Head of caudate nucleus (tissue), 42 donors: ENCODE measurements at places on chromosomes 7 and 10.

- no peak for DNase-seq
These were observed 866.3 kb downstream of the ANKRD7 start for GRCh38 chr7:119090851-119091250.

DNA sequence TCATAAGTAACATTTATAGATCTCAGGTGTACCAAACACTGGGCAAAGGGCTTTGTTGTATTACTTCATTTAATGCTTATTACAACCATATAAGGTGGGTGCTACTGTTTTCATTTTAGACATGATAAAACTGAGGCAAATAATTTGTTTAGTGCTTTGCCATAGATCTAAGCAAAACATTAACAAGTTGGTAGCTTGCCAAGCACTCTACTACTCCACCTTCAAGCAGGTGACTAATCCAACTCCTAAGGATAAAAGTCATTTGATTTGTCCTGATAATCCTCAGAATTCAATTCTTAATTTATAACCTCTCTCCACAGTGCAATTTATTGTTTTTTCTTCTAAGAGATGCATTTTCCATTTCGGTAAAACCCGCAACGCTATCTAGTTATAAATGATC is 646.4 kb downstream of the GRM8 start:
- DNase-seq, result no peak

DNA sequence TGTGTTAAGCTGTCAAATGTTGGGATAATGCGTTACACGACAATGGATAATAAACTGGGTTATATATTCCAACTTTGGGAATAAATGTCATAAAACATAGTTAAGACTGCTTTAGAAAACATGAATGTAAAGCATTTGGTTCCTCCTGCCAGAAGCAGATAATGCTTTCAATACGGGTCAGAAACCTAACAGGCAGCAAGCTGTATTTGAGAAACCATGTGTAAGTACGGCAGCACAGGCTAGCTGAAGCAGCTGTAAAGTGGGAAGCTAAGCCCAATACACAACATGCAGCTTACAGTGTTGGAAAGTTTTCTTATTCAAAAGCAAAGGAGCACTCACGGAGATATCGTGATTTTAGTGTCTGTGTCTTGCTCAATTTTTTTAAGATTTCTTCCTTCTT is 46.5 kb downstream of the MALSU1 start:
- no peak for DNase-seq

GRCh38 chr7:42236976-42237810 is at the start of gene GLI3:
Gene GLI3 (minus strand): TSS chr7:42237209. CDS start chr7:42223253, 13,956 bp downstream.
- DNase-seq, result peak; percentile 44

GRCh38 chr10:19762026-19762425 is 54.2 kb upstream of the PLXDC2 start:
- DNase-seq, result no peak

GRCh38 chr7:44366986-44367385 is 41.6 kb upstream of the CAMK2B start:
- DNase-seq, result no peak

DNA sequence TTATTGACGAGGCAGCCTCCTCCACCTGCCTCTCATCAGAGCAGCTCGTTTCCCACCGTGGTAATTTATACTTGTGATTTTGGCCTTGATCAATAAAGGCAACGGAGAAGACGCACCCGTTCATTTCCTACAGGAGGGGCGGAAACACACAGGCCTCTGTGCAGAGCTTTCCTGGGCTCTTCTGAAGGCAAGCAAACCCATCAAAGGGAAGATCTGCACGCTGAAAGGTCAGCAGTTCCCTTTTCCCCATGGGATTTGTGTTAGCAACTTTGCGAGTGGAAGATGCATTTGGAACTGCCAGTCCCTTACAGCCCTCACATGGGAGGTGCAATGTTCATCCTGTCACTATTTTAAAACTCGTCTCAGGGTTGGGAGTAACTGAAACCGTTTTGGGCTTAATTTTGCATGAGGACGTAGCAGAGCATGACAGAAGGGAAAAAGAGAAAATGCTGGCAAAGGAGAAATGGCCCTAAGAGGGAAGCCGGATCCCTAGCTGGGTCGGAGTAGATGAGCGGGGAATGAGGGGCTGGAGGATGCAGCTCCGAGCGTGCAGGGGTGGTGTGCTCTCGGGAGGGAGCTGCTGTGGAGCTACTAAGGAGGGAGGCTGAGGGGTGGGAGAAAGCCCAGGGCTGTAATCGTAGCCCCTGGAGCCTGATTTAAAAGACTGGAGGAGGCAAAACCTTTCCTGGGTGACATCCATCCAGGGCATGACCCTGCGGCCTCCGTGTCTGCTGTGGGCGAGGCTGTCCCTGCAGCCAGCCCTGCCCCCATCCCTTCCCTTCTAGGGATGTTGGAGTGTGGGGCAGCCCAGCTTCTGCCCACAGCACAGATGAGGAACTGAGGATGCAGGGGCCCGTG is 111.1 kb upstream of the FAM20C start:
- DNase-seq, result no peak

DNA sequence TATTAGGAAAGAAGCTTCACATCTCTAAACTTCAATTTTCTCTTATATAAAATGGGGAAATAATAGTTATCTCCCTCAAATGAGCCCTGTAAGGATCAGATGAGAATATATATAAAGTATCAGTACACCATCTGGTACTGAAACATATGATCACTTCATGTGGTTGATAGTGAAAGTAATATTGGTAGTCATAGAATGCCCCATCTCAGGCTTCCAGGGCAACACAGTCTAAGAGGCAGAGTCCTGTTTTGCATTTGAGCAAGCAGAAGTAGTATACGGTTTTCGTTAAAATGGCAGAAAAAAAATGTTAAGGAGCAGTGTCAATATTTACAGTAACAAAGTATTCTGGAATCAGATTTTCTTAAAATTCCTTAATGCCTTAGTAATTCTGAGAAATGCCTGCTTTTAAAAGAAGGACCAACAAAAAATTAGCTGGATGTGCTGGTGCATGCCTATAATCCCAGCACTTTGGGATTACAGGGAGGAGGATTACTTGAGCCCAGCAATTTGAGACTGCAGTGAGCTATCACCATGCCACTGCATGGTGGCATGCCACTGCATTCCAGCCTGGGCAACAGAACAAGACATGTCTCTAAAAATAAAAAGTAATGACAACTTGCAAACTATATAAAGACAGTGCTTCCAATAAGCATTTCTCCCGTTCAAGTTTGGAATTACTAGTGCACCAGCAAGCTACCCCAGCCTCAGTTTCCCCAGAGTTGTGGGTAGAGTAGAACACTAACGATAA is 19.8 kb downstream of the KBTBD2 start:
- no peak for DNase-seq

GRCh38 chr10:1377740-1378397 is 321.7 kb downstream of the WDR37 start:
- no peak for DNase-seq

- DNase-seq, result no peak
These were observed 21.8 kb downstream of the AKR1E2 start for GRCh38 chr10:4847561-4848355.

DNA sequence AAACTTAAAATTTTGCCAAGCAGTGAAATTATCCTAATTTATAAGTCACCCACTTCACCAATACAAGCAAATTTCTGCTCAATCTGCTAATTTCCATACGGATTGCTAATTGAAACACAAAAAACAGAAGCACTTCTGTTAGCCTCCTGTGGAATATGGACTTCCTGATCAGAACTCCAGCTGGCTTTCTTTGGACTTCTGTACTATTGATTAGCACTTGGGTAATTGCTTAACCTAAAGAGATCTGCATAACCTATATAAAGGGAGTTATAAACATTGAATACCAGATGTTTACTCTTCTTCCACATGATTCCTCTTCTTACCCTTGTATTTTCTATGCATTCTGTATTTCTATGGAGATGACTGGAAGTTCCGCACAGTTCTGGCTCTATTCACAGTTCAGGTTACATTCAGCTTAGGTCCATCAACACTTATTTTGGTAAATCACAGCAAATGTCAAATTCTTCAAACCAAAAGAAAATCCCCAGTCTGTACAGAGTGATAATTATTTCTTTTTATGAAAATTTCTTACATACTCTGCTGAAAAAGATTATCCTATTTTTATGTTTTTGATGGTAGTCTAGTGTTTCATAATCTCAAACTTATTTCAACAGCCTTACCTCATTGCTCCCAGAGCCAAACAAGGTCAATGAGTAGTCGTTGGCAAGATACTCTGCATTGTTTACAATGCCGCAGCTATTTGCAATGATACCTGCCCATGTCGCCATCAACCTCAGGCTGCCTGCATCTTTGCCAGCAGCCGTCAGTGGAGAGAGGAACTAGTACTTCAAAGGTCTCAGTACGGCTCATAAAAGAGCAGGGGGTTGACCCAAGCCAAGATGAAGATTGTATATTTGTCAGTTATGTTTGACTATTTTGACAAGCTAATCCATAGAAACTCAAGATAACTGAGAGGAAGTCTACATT is 225.6 kb downstream of the AHR start:
- DNase-seq, result no peak

DNA sequence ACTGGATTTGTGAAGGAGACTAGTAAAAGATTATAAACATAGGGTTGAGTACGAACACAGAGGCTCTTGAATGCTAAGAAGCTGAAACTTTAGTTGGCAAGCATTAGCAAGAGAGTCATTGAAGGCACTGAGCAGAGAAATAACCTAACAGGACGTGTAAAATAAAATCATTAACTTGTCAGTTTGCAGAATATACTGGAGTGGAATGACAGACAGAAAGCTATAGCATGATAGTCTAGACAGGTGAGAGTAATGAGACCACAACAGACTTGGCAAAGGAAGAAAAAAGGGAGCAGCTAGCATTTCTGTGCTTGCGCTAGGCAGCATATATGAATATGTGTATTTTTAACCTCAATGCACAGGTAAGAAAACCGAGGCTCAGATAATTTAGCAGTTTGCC is 30.8 kb downstream of the MINDY3 start:
- no peak for DNase-seq

DNA sequence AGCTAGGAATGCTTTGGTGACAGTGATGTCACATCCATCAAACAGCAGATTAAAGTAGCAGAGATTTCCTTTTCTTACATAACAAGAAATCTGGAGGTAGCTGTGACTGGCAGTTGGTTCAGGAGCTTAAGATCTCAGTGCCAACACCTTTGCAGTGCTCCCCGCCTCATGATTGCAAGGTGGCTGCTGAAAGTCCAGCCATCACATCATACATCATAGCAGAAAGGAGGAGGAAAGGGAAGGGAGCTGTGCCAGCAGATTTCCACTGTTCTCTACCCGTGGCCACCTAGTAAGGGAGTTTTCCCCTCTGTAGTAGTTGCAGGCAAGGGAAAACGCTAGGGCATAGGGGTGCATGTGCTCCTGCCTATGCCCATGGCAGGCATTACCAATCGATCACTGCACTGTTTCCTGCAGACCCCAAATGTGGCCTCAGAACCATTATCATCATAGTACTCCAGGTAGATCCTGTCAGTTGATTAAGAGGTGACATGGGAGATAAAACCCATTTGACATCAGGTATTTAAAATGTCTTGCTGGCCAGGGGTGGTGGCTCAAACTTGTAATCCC is 57.9 kb upstream of the GTF2IRD1 start:
- no peak for DNase-seq

GRCh38 chr7:101815826-101816594 is 1.4 kb upstream of the CUX1 start:
- DNase-seq, result peak; percentile 66

GRCh38 chr7:127903892-127904669 is 127.2 kb downstream of the LRRC4 start:
- DNase-seq, result no peak

- DNase-seq, result no peak
These were observed 15.1 kb upstream of the SLC16A12 start for GRCh38 chr10:89550509-89550908.

GRCh38 chr10:118980135-118980865 is 49.2 kb upstream of the NANOS1 start:
- DNase-seq, result no peak

DNA sequence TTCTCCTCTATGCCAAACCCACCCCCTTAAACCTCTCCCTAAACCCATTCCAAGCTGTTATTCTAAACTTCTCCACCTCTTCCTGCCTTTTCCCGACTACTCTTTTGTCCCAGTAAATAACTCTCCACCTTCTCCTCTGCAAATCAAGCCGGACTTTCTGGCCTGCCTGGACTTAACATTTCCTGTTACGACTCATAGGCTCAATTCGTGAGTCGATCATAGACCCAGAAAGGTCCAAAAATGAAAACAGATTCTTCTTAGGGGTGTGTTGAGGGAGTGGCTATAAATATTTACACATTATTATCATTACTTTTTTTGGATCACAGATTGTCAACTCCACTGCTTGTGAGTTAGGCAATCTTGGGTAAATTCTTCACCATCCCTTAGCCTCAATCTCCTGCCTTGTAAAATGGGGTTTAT is 59.0 kb upstream of the HABP2 start:
- no peak for DNase-seq

- DNase-seq, result no peak
These were observed 1080.4 kb downstream of the CNTNAP2 start for GRCh38 chr7:147197006-147197405.

GRCh38 chr7:37151741-37152413 is 296.8 kb downstream of the ELMO1 start:
- no peak for DNase-seq

DNA sequence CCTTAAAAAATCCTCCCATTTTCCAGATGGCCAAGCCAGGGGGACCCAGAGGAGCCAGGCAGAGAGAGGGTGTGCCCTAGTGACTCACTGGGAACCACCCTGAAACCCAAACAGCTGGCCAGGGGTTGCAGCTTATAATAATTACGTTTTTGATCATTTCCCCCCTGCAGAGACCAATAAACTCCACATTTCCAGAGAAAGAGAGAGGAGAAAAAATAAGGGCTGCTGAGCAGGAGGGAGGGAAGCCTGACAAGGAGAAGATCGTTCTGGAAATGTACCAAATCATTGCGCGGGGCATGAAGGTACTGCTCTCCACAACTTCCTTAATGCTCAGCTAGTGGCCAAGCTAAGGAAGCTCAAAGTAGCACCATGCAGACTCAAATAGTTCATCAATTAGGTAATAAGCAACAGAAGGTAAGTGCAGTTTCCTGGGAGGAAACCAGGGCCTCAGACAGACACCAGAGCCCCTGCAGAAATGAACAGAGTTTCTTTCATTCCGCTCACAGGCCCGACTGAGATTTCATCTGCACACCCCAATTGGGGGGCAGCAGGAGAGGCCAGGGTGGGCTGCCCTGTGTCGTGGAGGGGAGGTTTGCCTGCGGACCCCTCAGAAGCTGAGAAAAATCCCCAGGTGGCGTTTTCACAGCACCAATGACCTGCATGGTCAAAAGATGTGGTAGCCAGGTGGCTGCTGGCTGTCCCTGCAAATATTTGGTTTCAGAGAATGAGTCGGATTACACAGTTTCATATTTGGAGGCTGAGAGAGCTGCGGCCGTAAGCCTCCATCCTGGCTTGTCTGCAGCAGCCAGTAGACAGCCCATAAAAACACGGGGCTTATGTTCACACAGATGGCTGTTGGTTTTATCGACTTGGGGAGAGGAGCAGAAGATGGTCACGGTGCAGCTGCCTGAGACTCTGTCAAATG is 153.2 kb upstream of the LYZL2 start:
- no peak for DNase-seq
